ENCODE measurements at places on chromosomes 5 and 9. TPM values are rescaled to one million over a fixed set of nuclear protein-coding genes. Genes with fewer than 3 reads are reported as not detected.

SMIM33 gene
- not detected for total RNA-seq

TMC1 gene
- total RNA-seq: 0.45 TPM

SLC6A7 gene
- total RNA-seq: 5.9 TPM

PTGES gene
- total RNA-seq: 1.5 TPM

SPINK9 gene
- total RNA-seq: not detected

ERAP2 gene
- total RNA-seq: 3.8 TPM

GALNT12 gene
- total RNA-seq: 10.3 TPM

DMRT3 gene
- not detected for total RNA-seq

PCDHA1 gene
- 7.5 TPM for total RNA-seq

TSLP gene
- not detected for total RNA-seq

CTSV gene
- 1.3 TPM for total RNA-seq
